ENCODE measurements at places on chromosomes 3 and 15. TPM values are rescaled to one million over a fixed set of nuclear protein-coding genes. Genes with fewer than 3 reads are reported as not detected.

ZIC1 gene
- total RNA-seq: 662 TPM

TLR9 gene
- 0.09 TPM for total RNA-seq

ITIH3 gene
- 0.45 TPM for total RNA-seq

TMEM44 gene
- total RNA-seq: 24.3 TPM

DOCK3 gene
- 30.4 TPM for total RNA-seq

CEMIP gene
- total RNA-seq: 7.1 TPM

SLC6A11 gene
- total RNA-seq: 43.1 TPM
